ENCODE measurements at places on chromosomes 1 and 21. TPM values are rescaled to one million over a fixed set of nuclear protein-coding genes. Genes with fewer than 3 reads are reported as not detected.
A peak's percentile ranks its signal among the peaks of the same experiment; 100 is the strongest.

- no peaks in the 10 kb centered on the region for H3K4me1 ChIP-seq
- H3K4me3 ChIP-seq = no peak overlapping the region
- no peak for DNase-seq
- H3K27ac ChIP-seq = no peak overlapping the region
Measured at GRCh38 chr1:171138980-171139379, 46.1 kb upstream of the FMO2 start.

DNA sequence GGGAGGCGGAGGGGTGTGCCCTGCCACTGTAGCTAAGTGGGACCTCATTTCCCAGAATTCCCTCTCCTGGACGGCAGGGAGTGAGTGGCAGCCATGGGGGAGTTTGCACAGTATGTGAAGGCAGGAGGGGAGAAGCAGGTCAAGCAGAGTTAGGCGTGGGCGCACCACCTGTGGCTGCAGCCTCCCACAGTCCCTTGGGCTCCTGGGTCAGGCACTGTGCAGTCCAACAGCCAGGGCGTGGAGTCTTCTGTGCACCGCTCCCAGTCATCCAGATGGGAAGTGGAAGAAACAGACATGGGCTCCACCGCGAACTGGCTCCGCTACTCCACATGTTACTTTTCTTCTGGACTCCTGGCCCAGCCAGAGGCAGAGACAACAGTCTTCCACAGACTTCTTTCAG is 85.4 kb upstream of the TIAM1 start:
- H3K4me1 ChIP-seq = no peaks in the 10 kb centered on the region
- no peaks in the 10 kb centered on the region for H3K36me3 ChIP-seq
- no peak overlapping the region for H3K4me3 ChIP-seq
- no peak for DNase-seq
- H3K27ac ChIP-seq = no peak overlapping the region
- no peaks in the 10 kb centered on the region for H3K27me3 ChIP-seq

- peaks cover 32% of the 10 kb centered on the region for H3K4me1 ChIP-seq
- peak overlapping the region; percentile 72 for H3K4me3 ChIP-seq
- H3K36me3 ChIP-seq = peaks cover 26% of the 10 kb centered on the region
- DNase-seq = no peak
- H3K27me3 ChIP-seq = no peaks in the 10 kb centered on the region
Measured at GRCh38 chr1:154983776-154984466, 777 bp downstream of the FLAD1 start.

- no peaks in the 10 kb centered on the region for H3K36me3 ChIP-seq
- DNase-seq = no peak
- H3K27me3 ChIP-seq = no peaks in the 10 kb centered on the region
- H3K27ac ChIP-seq = no peak overlapping the region
Measured at GRCh38 chr1:168755800-168756418, 26.9 kb upstream of the DPT start.

DNA sequence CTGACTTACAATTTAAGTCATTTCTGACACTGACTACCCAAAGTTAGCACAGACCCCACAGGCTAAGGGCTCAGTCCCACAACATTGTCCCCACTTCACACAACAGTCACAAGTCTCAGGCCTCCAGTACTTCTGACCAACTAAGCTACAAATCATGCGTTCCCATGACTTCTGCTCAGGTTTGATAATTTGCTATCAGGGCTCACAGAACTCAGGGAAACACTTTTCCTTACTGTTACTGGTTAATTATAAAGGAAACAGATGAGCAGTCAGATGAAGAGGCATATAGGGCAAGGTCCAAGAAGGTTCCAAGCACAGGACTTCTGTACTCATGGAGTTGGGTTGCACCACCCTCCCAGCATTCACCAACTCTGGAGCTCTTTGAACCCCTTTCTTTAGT is 151.2 kb upstream of the TNR start:
- no peaks in the 10 kb centered on the region for H3K36me3 ChIP-seq
- no peak for DNase-seq
- no peaks in the 10 kb centered on the region for H3K27me3 ChIP-seq
- no peaks in the 10 kb centered on the region for H3K4me1 ChIP-seq

GRCh38 chr1:208007938-208008342 is 97.0 kb upstream of the CD34 start:
- no peaks in the 10 kb centered on the region for H3K27me3 ChIP-seq
- no peak overlapping the region for H3K4me3 ChIP-seq
- no peak overlapping the region for H3K27ac ChIP-seq
- no peak for DNase-seq

DNA sequence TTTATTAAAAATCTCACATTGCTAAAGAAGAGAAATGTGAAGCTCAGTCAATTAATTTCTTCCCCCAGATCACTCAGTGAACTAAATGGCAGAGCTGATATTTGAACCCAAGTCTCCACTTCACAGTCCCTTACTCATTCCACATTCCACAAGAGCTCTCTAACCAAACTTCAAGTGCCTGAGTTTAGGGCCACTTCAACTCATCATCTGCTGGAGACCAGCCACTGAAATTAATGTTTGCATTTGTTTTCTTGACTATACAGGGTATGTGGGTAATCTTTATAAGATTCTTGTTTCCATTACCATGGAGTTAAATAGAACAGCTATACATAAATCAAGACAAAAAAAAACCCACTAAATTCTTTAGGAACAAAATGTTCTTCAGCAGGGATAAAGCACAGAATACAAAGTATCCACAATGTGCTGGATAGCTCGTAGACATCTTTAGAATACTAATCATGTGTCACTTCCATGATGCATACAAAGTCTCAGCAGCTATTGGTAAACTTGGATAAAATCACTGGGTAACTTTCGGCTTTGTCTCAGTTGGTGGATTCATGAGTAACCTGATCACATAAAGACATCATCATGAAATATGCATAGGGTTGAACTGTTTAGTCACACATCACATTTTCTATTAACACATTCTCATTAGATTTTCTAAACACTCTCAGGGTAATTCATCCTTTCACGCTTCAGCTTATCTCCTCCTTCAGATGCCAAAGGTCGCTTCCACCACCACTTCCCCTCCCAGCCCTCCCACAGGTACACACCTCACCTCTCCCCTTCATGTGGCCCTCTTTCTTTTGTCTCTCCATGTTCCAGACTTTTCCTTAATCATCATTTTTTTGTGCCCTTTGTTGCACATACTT is 89.8 kb downstream of the LRRC53 start:
- H3K27ac ChIP-seq = no peak overlapping the region
- no peaks in the 10 kb centered on the region for H3K4me1 ChIP-seq
- no peak for DNase-seq
- no peaks in the 10 kb centered on the region for H3K36me3 ChIP-seq
- H3K27me3 ChIP-seq = no peaks in the 10 kb centered on the region

- no peaks in the 10 kb centered on the region for H3K36me3 ChIP-seq
- H3K4me1 ChIP-seq = peaks cover 45% of the 10 kb centered on the region
- H3K4me3 ChIP-seq = 0 out of 2 replicates have a peak overlapping the region, but pooled peaks have one; percentile 63
Measured at GRCh38 chr1:155077758-155078445, 735 bp upstream of the EFNA3 start.

- DNase-seq = peak; percentile 39
- H3K4me1 ChIP-seq = peaks cover 35% of the 10 kb centered on the region
- H3K27ac ChIP-seq = peak overlapping the region; percentile 92
- H3K36me3 ChIP-seq = peaks cover 24% of the 10 kb centered on the region
- H3K4me3 ChIP-seq = peak overlapping the region; percentile 94
- H3K27me3 ChIP-seq = no peaks in the 10 kb centered on the region
Measured at GRCh38 chr1:58783090-58783992, 506 bp downstream of the JUN start.

DNA sequence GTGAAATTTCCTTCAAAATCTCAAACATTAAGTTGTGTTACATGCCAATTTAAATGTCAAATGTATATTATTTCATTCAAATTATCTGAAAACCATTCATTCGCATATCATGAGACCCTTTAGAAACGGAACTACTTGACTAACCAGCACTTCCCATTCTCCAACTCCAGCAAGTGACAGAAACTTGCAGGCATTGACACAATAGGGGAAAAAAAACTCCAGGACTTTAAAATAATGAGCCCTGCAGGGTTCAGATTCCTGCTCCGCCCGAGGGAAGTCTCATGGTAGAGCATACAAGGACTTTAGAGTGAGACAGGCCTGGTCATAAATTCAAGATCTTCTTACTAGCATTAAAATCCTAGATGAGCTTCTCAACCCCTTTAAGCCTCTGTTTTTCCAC is 138.9 kb downstream of the NR5A2 start:
- no peak overlapping the region for H3K4me3 ChIP-seq
- H3K4me1 ChIP-seq = 0 out of 2 replicates have a peak, but pooled peaks cover 7% of the 10 kb centered on the region
- no peaks in the 10 kb centered on the region for H3K27me3 ChIP-seq
- no peak overlapping the region for H3K27ac ChIP-seq
- H3K36me3 ChIP-seq = no peaks in the 10 kb centered on the region

DNA sequence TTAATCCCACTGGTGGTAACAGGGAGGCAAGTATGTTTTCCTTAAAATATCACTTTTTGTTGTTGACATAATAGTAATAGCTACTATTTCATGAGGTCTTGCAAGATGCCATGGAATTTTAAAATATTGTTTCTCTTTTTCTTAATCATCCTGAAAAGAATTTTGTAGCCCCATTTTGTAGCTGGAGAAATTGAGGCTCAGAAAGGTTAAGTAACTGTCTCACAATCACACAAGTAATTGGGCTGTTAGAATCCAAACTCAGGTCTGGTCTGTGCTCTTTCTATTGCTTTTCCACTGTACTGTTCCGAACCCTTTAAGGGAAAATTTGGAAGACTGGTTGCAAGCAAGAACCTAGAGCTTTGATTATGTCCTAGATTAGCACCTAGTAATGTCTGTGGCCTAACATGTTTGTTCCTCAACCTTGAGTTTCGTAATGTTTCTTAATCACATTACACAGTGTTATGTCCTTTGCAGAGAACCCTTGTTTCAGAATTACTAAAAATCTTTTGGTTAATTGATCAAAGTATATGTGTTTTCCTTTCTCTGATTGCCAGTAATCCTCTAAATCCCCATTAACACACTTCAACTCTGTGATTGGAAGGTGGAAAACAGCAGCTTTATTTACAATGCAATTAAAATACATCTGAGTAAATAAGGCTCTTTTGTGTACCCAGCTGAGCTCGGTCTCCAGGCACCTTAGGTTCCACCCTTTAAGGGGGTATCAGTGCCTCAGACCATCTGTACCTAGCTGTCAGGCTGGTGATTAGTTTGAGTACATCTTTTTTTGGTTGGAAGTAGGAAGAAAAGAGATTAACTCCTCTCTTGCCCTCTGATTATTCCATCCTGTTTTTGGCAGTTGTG is 10.4 kb downstream of the LRRC42 start:
- peak; percentile 10 for DNase-seq
- peak overlapping the region; percentile 88 for H3K27ac ChIP-seq
- H3K4me3 ChIP-seq = peak overlapping the region; percentile 13
- no peaks in the 10 kb centered on the region for H3K27me3 ChIP-seq
- peaks cover 26% of the 10 kb centered on the region for H3K4me1 ChIP-seq

DNA sequence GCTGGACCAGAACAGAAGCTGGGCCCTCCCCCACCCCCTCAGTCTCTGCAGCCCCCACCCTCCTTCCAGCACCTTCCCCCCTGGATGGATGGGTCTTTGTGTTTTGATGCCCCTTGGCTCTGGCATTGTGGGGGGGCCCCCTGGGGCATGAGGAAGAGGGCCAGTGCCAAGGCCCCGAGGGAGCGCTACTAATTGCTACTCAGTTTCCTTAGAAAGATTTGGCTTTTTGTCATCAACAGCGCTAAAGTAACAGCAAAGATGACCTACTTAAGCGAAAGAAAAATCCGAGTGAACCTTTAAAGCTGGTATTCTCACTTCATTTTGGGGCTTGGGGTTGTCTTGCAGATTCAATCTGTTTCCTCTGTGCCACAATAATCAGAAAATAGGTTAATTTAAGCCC is 63.5 kb downstream of the SKI start:
- H3K27ac ChIP-seq = no peak overlapping the region
- no peaks in the 10 kb centered on the region for H3K36me3 ChIP-seq
- no peak for DNase-seq
- H3K4me3 ChIP-seq = no peak overlapping the region
- peaks cover 34% of the 10 kb centered on the region for H3K4me1 ChIP-seq
- no peaks in the 10 kb centered on the region for H3K27me3 ChIP-seq

DNA sequence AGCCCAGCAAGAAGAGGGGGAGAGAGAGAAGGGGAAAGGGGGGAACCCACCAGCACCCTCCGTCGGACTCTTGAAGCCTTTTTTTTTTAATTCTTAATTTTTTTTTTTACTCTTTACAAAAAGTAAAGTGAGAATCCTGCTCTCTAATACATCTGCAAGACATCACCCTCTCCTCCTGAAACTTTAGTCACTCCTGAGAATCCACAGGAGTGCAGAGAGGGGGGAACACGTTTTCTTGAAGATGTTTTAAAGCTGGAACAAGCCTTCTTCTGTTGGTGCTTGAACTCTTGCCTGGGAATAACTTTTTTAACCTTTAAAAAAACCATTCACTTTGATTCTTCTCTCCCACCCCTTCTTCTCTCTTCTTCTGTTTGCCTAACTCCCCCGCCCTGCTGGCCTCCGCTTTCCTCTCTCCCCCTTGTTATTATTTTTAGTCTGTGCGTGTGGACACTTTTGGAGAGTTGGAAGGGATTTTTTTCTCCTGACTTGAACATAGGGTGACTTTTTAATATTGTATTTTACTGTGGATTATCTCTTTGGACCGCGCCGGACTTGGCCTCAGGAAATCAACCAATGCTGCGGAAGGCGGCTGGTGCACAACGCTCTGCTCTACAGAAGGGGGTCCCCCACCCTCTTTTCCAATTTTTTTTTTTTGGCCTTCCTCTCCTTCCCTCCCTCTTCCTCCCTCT is 383 bp upstream of the PRRX1 start:
- H3K36me3 ChIP-seq = no peaks in the 10 kb centered on the region
- H3K27ac ChIP-seq = no peak overlapping the region
- DNase-seq = no peak

GRCh38 chr1:100351095-100351887 is 1.0 kb upstream of the CDC14A start:
- H3K27ac ChIP-seq = peak overlapping the region; percentile 36
- peak; percentile 88 for DNase-seq
- H3K4me3 ChIP-seq = peak overlapping the region; percentile 63
- no peaks in the 10 kb centered on the region for H3K27me3 ChIP-seq
- H3K4me1 ChIP-seq = peaks cover 31% of the 10 kb centered on the region

DNA sequence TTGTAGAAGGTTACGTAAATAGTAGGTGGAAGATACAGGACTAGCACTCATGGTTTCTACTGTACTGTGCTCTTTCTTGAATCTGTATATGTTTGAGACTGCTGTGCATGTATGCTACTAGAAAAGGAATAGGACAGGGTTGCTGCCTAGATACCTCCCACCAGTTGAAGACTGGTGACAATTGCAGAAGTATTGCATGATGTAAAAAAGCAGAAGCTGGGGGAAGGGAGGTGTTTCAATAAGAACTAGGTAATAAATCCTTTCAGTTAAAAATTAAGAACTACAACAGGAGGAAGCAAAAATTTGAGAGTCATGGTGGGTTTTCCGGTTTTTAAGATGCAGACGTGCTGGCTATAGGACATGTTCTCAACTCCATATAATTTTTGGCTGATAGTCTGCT is 88.1 kb downstream of the CCDC30 start:
- H3K27ac ChIP-seq = no peak overlapping the region
- H3K27me3 ChIP-seq = no peaks in the 10 kb centered on the region
- no peak overlapping the region for H3K4me3 ChIP-seq
- no peak for DNase-seq
- H3K4me1 ChIP-seq = no peaks in the 10 kb centered on the region

- no peaks in the 10 kb centered on the region for H3K36me3 ChIP-seq
- DNase-seq = no peak
- H3K27me3 ChIP-seq = no peaks in the 10 kb centered on the region
- peak overlapping the region; percentile 87 for H3K4me3 ChIP-seq
- H3K27ac ChIP-seq = peak overlapping the region; percentile 47
- H3K4me1 ChIP-seq = 0 out of 2 replicates have a peak, but pooled peaks cover 14% of the 10 kb centered on the region
Measured at GRCh38 chr21:36700971-36701755, 2.2 kb downstream of the SIM2 start.

EPHX1 gene
- total RNA-seq = 288 TPM

MAP3K21 gene
- 18.3 TPM for total RNA-seq

CHIT1 gene
- total RNA-seq = not detected

VWA1 gene
- 56.6 TPM for total RNA-seq

REN gene
- total RNA-seq = not detected

OLFML2B gene
- total RNA-seq = not detected

FAM3B gene
- not detected for total RNA-seq

ATP5PO gene
- total RNA-seq = 134 TPM

C1orf226 gene
- 11.3 TPM for total RNA-seq

All from PC-9 (cell line).